ENCODE measurements at places on chromosomes 6 and 20. TPM values are rescaled to one million over a fixed set of nuclear protein-coding genes. Genes with fewer than 3 reads are reported as not detected.

DNA sequence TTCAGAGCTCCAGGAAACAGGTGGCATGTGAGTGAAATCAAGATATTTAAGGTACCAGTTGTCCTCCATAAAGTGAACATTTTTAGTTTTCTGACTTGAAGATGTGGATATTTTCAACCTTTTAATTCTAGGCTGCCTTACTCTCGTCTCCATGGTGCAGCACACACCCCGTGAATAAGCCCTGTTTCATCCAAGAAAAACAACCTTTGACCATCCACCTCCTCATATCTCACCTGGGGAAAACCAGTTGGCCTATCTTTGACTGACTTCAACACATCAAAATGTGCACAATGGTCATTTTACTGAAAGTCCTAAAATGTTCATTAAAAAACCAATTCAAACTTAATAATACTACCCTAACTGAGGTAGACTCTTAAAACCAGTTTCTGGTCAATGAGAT, 73.8 kb upstream of the CD2AP start:
- H3K27ac ChIP-seq, result no peak overlapping the region
- H3K4me1 ChIP-seq, result no peaks in the 10 kb centered on the region
- DNase-seq, result no peak
- no peaks in the 10 kb centered on the region for H3K36me3 ChIP-seq
- H3K27me3 ChIP-seq, result no peaks in the 10 kb centered on the region

The SLC16A10 gene
- total RNA-seq, result 3.6 TPM

- H3K4me3 ChIP-seq, result no peak overlapping the region
- no peaks in the 10 kb centered on the region for H3K4me1 ChIP-seq
- H3K36me3 ChIP-seq, result no peaks in the 10 kb centered on the region
- no peak overlapping the region for H3K27ac ChIP-seq
Measured at GRCh38 chr6:129923530-129924250, 62.6 kb upstream of the TMEM244 start.

DNA sequence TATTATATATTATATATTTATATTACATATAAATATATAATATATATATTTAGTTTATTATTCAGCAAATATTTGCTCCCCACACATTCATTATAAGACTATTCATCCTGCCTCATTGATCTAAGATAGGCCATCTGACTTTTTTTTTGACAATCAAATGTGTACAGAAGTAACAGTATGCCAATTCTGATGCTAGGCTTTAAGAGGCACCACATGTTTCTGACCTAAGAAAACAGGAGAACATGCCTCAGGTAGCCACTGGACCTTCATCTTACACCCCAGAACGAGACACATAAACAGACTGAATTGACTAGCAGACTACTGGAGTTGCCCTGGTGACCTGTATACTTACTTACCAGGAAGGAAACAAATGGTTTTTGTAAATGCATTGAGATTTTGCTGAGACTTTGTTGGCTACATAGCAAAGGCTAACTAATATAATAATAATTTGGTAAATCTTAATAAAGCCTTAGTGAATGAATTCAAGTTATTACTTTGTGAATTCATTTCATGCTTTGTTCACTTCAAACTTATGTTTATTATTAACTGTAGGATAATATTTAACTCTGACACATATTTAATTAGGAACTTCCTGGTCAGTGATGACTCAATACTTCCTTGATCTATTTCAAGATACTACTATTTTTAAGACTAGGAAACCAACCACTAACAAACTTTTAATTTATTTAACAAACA, 13.4 kb upstream of the MYO6 start:
- H3K27me3 ChIP-seq, result no peaks in the 10 kb centered on the region
- H3K4me3 ChIP-seq, result no peak overlapping the region
- no peaks in the 10 kb centered on the region for H3K4me1 ChIP-seq

The CDH26 gene
- total RNA-seq, result 1.6 TPM

- no peak overlapping the region for H3K27ac ChIP-seq
- DNase-seq, result no peak
- no peaks in the 10 kb centered on the region for H3K27me3 ChIP-seq
Measured at GRCh38 chr6:143838395-143838794, 4.7 kb upstream of the LTV1 start.

The ZC3H12D gene
- 129 TPM for total RNA-seq

DNA sequence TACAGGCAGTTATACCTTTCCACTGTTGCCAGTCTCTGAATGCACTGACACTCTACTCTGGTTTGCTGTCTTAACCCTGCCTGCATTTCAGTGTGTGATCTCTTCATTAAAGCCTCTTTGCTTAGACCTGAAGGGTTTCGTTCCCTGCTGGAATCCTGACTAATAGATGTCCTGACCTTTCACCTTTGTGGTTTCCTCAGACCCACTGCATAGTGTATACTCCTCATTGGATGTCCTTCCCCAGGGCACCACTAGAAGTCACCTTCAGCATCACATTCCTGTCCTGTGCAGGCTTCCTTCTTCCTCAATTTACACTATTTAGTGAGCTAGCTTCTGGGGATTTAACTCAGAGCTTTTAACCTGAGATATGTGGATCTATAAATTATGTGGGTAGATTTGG, 120.6 kb downstream of the RCAN2 start:
- no peak overlapping the region for H3K4me3 ChIP-seq
- DNase-seq, result no peak
- H3K4me1 ChIP-seq, result no peaks in the 10 kb centered on the region
- no peak overlapping the region for H3K27ac ChIP-seq
